ENCODE measurements at places on chromosomes 13 and 19. TPM values are rescaled to one million over a fixed set of nuclear protein-coding genes. Genes with fewer than 3 reads are reported as not detected.

- H3K36me3 ChIP-seq: peaks cover 14% of the 10 kb centered on the region
- H3K27me3 ChIP-seq: no peaks in the 10 kb centered on the region
- H3K4me1 ChIP-seq: peaks cover 36% of the 10 kb centered on the region
- no peak overlapping the region for H3K4me3 ChIP-seq
- H3K27ac ChIP-seq: no peak overlapping the region
Measured at GRCh38 chr19:2275588-2276428, 6.2 kb downstream of the PEAK3 start.

DNA sequence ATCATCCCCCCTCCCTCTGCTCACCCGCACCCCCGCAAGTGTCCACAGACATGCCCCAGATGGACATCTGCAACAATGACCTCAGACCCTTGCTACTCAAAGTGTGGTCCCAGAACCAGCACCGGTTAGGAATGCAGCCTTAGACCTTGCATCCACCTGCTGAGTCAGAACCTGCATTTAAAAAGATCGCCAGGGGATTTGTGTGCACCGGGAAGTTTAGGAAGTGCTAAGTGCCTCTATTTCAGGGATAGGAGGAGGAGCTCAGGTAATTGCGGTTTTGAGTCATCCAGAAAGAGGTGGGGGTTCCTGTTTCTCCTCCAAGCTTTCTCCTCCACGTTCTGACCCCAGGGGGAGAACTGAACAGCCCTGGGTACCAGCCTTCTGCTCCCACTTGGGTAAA is 46.2 kb downstream of the CACNA1A start:
- no peak for DNase-seq
- H3K27ac ChIP-seq: no peak overlapping the region
- H3K36me3 ChIP-seq: no peaks in the 10 kb centered on the region
- H3K4me3 ChIP-seq: no peak overlapping the region
- no peaks in the 10 kb centered on the region for H3K4me1 ChIP-seq
- H3K27me3 ChIP-seq: no peaks in the 10 kb centered on the region

DNA sequence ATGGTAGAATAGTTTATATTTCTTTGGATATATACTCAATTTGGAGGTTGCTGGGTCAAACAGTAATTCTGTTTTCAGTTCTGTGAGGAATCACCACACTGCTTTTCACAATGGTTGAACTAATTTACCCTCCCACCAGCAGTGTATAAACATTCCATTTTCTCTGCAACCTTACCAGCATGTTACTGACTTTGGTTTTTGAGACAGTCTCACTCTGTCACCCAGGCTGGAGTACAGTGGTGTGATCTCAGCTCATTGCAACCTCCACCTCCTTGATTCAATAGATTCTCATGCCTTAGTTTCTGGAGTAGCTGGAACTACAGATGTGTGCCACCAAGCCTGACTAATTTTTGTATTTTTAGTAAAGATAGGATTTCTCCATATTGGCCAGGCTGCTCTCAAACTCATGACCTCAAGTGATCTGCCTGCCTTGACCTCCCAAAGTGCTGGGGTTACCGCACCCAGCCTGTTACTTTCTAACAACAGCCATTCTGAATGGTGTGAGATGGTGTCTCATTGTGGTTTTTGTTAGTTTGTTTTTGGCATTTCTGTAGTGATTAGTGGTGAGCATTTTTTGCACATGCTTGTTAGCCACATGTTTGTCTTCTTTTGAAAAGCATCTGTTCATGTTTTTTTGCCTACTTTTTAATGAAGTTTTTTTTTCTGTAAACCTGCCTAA is 12.5 kb downstream of the ZNF714 start:
- no peak overlapping the region for H3K4me3 ChIP-seq
- no peaks in the 10 kb centered on the region for H3K36me3 ChIP-seq
- no peaks in the 10 kb centered on the region for H3K27me3 ChIP-seq
- no peaks in the 10 kb centered on the region for H3K4me1 ChIP-seq
- no peak overlapping the region for H3K27ac ChIP-seq

GRCh38 chr19:21584537-21584936 is 79.1 kb downstream of the ZNF429 start:
- H3K4me1 ChIP-seq: peaks cover 18% of the 10 kb centered on the region
- no peak overlapping the region for H3K4me3 ChIP-seq
- H3K36me3 ChIP-seq: no peaks in the 10 kb centered on the region
- no peak overlapping the region for H3K27ac ChIP-seq
- H3K27me3 ChIP-seq: no peaks in the 10 kb centered on the region
- peak; percentile 36 for DNase-seq

DNA sequence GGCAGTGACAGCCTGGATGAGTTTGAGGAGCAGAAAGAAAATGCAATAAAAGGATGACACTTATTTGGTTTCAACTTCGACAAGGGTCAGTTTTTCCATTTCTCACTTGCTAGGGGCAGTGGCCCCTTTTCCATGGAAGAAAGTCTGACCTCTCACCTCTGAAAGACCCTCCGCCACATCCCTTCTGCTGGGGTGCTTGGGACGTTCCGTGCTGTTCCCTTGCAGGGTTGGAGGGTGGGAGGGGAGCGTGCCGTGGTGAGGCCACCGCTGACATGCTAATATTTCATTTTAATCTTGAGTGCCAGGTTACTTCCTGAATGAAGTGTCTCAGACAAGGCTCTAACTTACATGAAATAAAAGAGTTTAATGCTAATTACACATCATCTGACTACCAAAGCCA is 5.2 kb upstream of the ZNF536 start:
- H3K36me3 ChIP-seq: no peaks in the 10 kb centered on the region
- H3K4me1 ChIP-seq: no peaks in the 10 kb centered on the region
- H3K4me3 ChIP-seq: no peak overlapping the region
- H3K27ac ChIP-seq: no peak overlapping the region

DNA sequence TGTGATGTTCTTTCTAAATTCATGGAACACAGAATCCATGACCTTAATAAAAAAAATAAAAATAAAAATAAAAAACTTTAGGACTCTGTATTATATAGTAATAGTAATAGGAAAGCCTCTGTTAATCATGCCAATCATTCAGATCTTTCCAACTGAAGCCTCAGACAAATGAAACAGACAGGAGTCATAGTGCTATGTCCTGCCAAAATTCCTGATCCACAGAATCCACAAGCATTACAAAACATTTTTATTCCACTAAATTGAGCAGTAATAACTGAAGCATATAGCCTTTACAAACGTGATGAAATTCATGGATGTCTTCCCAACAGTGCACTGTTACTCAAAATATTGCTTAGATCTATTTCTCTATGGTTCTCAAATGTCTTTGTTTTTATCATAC is 820.6 kb upstream of the PCDH9 start:
- no peak overlapping the region for H3K27ac ChIP-seq
- no peaks in the 10 kb centered on the region for H3K4me1 ChIP-seq
- H3K27me3 ChIP-seq: no peaks in the 10 kb centered on the region
- H3K4me3 ChIP-seq: no peak overlapping the region
- no peaks in the 10 kb centered on the region for H3K36me3 ChIP-seq

DNA sequence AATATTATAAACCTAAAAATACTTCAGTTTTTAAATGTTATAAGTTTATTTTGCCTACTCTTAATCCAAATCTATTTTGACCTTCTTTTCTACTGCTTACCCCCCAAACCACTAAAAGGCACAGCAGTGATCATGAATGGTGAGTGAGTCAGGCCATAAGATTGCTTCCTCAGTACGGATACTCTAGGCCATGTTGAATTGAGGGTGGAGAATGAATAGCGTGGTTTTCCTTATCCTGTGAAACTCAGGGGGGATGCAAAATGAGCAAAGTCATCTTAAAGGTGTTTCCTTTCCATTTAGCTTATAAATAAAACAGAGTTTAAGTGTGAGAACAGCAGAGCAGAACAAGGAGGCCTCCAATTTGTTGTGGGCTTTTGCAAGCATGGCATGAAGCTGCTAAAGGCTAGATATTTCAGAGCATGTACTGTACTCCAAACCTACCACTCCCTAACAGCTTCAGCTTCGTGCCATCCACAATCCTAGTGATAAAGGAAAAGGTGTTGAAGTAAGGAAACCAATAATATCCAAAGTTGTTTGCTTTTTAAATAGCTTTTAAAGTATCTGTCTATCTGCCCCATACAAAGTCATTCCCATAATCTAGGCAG is 25.0 kb downstream of the SERPINE3 start:
- no peaks in the 10 kb centered on the region for H3K4me1 ChIP-seq
- no peaks in the 10 kb centered on the region for H3K27me3 ChIP-seq
- peaks cover 27% of the 10 kb centered on the region for H3K36me3 ChIP-seq

DNA sequence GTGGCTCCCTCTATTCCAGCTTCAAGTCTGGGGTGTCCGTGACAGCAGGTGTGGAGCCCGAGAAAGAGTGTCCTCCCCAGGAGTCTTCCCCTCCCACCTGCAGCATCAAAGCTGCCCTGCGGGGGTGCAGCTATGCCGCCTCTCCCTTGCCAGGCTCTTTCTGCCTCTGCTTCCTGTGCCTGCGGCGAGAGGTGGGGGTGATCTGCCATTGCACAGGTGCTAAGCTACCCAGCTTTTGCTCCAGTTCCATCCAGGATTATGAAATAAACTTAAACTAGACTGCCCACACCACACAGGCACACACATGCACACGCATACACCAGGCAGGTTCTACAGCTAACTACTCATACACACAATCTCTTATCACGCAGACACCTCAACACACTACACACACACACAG is 104.7 kb upstream of the CLDN10 start:
- H3K27me3 ChIP-seq: no peaks in the 10 kb centered on the region
- no peak overlapping the region for H3K27ac ChIP-seq
- no peaks in the 10 kb centered on the region for H3K4me1 ChIP-seq
- H3K36me3 ChIP-seq: no peaks in the 10 kb centered on the region
- DNase-seq: no peak

GRCh38 chr19:53140351-53140750 is 7.6 kb upstream of the ZNF415 start:
- H3K27ac ChIP-seq: no peak overlapping the region
- no peak overlapping the region for H3K4me3 ChIP-seq
- H3K27me3 ChIP-seq: no peaks in the 10 kb centered on the region
- no peak for DNase-seq
- no peaks in the 10 kb centered on the region for H3K4me1 ChIP-seq
- H3K36me3 ChIP-seq: no peaks in the 10 kb centered on the region

DNA sequence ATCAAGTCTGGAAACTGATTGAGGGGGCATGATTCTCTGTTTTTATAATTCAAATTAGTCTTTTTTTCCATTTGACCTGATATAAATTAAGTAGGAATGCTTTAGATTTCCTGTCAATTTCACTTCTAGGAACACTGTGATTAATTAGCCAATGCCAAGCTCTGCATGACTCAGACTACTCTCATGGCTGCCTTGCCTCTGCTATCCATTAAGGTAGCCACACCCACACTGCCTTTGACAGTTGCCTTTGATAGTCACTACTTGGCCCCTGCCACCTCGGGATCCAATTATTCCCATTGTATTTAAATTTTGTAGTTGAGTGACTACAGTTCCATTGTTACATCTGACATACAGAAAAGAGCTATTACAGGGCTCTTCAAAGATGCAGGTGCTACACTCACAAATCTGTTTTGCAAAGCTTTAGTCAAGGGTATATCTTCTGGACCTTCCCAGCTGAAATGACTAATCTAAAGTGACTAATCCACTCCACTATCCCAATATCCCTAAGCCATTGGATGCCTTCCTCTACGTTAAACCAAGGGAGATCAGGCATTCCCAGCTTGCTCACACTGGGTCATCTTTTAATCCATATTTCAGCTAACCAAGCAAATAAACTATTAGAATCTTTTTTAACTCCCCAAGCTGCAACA is 1193.1 kb upstream of the MIR17HG start:
- H3K4me1 ChIP-seq: no peaks in the 10 kb centered on the region
- no peak overlapping the region for H3K27ac ChIP-seq
- H3K4me3 ChIP-seq: no peak overlapping the region

- no peak for DNase-seq
- no peak overlapping the region for H3K27ac ChIP-seq
- no peak overlapping the region for H3K4me3 ChIP-seq
- H3K36me3 ChIP-seq: no peaks in the 10 kb centered on the region
- H3K4me1 ChIP-seq: no peaks in the 10 kb centered on the region
Measured at GRCh38 chr13:62185631-62186255, 770.1 kb upstream of the PCDH20 start.

DNA sequence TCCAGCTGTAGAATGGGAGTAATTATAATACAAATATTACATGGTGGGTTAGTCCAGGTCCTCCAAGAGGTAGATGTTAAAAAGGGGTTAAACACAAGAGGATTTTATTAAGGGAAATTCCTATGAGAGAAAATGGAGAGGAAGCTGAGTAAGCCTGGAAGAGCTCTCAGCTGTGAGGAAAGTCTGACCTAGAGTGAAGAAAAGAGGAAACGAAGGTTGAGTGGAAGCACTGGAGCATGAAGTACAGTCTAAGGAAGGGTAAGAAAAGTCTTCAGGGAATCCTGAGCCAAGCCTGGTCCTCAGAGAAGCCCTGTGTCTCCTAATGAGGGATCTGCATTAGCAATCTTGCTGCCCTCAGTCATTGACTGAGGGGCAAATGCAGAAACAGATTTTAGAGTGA is 506.2 kb downstream of the GPC5 start:
- no peak overlapping the region for H3K4me3 ChIP-seq
- H3K4me1 ChIP-seq: no peaks in the 10 kb centered on the region
- H3K27ac ChIP-seq: no peak overlapping the region
- no peak for DNase-seq
- H3K36me3 ChIP-seq: no peaks in the 10 kb centered on the region

DNA sequence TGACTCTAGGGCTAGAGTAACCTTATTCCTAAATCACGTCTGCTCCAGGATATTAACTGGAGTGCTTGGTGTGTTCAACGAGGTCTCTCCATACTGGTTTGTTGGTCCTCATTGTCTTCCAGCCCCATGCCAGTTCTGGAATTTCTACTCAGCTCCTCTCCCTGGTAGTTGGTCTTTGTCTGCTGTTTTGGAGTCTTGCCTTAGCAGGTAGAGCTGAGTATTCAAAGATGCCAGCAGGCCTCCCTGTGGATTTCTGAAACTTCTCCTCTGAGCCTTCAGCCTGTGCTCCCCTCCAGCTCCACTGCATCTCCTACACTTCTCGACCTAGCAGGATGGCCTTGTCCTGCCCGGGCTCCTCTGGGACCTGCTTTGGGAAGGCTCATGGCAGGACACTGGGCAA is 25.5 kb downstream of the SOX1 start:
- H3K4me1 ChIP-seq: no peaks in the 10 kb centered on the region
- no peak overlapping the region for H3K4me3 ChIP-seq
- H3K36me3 ChIP-seq: no peaks in the 10 kb centered on the region
- no peak overlapping the region for H3K27ac ChIP-seq
- no peak for DNase-seq
- no peaks in the 10 kb centered on the region for H3K27me3 ChIP-seq

Gene ZNF565
- 0.76 TPM for polyA plus RNA-seq

Gene CLEC11A
- 0.47 TPM for polyA plus RNA-seq

Gene COLGALT1
- 24.9 TPM for polyA plus RNA-seq

Gene DCT
- polyA plus RNA-seq: 0.25 TPM

Gene SIGLEC12
- not detected for polyA plus RNA-seq

Gene POU2F2
- 3.1 TPM for polyA plus RNA-seq

Gene LRRC25
- polyA plus RNA-seq: 0.07 TPM

Gene EPS8L1
- 0.45 TPM for polyA plus RNA-seq

Gene ZNF471
- polyA plus RNA-seq: 0.31 TPM

Gene SYNE4
- not detected for polyA plus RNA-seq

Gene VSTM1
- not detected for polyA plus RNA-seq

Gene TDRD12
- 0.20 TPM for polyA plus RNA-seq
